ENCODE measurements at places on chromosomes 4 and X.
A peak's percentile ranks its signal among the peaks of the same experiment; 100 is the strongest.

- DNase-seq, result no peak
These were observed 36.5 kb downstream of the TBL1X start for GRCh38 chrX:9501362-9501761.

DNA sequence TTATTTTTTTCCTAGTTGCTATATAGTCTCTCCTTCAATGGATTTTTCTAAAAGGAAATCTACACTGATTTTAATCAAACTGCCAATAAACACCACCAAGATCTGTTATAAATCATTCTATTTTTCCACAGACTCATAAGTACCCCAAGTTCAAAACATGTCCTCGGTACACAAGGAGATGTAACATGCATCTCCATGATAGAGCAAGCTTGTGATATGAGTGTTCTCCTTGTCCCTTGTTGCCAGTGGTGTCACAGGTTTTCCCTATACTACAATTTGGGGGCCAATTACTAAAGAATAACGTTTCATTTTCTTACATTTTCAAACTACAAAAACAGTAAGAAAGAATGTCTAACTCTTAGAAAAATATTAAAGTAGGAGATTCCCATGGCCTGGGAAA lies 491 bp downstream of the ARHGEF6 start:
- DNase-seq, result no peak

- DNase-seq, result no peak
These were observed 1844.6 kb upstream of the TENM3 start for GRCh38 chr4:180398564-180398963.

DNA sequence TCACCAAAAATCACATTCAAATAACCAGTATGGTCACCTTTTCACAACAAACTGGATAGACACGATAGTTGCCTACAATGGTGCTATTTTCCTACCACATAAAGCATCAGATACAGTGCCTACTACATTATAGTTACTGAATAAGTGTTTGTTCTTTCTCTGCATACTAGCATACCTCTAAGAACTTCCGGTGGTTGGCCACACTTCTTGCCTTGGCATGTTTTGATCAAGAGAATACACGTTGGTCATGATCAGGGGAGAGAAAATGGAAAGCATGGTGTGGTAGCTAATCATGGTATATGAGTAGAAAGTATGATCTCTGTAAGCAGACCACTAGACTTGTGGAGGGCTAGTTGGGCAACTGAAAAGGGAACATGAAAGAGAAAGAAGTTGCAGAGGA lies 322.8 kb upstream of the DIAPH2 start:
- DNase-seq, result no peak

DNA sequence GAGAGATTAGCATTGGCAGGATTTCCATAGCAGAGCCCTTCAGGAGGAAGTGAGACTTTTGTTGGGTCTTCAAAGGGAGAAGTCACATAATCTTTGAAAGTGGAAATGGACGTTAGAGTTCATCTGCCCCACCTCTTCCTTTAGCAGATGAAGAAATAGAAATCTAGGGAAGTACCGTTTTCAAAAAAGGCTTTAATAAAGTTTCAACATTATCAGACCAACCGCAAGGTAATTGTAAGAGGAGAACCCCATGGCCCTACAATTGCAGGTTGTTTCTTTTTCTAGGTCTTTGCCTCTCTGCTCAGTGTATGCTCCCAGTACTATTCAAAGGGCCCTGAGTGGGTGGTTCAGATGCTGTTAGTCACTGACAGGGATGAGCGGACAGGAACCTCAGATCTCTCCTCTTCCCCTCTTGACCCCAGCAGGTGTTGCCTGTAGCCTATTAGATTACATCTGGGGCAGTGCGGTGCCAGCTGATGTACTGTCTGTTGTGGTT lies 48.6 kb upstream of the AP1S2 start:
- peak; percentile 7 for DNase-seq

GRCh38 chrX:12349201-12349600 lies 210.9 kb downstream of the FRMPD4 start:
- no peak for DNase-seq

DNA sequence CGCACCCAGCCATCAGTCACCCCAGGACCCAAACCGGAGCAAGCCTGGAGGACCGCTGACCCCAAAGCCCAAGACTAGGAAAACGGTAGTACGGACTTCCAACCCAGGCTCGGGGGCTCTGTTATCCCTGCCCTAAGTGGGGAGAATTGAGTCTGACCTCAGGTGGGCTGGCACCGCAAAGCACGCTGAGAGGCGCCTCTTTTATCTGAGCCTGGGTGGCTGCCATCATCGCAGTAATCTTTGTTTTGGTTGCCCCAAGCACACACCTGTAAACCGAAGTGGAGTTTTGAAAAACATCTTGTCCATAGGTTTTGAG lies 894 bp upstream of the SH3RF1 start:
- no peak for DNase-seq

DNA sequence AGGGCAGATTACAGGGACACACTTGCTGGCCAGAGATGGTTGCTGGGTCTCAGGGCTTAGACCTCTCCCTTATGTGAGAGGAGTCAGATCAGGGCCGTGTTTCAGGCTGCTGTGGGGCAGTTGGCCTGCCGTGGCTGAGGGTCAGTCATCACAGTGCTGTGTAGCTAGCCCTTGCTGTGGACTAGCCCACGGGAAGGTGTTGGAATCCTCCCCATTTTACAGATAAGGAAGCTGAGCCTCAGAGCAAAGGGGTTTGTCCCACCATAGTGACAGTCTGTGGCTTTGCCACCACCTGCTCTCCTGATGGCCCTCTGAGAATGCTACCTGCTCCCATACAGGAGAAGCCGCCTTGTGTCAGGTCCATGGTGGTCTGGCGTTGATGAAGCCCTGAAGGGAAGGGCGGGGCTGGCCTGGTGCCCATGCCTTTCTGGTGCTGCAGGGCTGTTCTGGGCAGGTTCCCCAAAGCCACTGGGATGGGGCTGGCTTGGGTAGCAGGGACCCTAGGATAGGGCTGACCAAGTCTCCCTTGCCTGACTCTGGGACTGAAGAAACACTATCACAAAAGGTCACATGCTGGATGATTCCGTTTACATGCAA lies 2.4 kb upstream of the FAM53A start:
- DNase-seq, result no peak

DNA sequence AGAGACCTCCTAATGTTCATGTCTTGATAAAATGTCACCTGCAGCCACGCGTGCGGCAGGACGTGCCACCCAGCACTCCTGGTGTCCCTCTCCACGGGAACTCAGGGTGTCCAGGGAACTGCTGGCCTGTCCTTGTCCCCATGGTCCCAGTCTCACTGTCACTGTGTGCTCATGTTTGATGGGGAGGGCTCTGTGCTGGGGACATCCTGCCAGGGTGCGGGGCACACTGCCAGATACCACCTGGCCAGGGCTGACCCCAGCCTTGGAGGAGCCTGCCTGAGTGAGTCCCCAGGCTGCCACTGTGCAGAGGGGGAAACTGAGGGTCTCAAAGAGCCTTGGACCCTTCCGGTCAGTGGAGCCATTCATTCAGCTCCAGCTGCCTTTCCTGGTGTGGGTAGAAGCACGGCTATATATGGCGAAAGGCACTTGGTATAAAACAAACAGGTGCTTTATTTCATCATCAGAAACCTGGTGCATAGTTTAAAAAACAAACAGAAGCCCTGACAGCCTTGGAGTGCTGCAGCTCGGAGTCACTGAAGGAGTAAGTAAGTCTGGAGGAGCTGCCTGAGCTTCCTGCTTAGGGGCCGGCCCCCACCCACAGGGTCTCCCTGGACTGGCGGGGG lies 33.0 kb downstream of the NOP14 start:
- no peak for DNase-seq

DNA sequence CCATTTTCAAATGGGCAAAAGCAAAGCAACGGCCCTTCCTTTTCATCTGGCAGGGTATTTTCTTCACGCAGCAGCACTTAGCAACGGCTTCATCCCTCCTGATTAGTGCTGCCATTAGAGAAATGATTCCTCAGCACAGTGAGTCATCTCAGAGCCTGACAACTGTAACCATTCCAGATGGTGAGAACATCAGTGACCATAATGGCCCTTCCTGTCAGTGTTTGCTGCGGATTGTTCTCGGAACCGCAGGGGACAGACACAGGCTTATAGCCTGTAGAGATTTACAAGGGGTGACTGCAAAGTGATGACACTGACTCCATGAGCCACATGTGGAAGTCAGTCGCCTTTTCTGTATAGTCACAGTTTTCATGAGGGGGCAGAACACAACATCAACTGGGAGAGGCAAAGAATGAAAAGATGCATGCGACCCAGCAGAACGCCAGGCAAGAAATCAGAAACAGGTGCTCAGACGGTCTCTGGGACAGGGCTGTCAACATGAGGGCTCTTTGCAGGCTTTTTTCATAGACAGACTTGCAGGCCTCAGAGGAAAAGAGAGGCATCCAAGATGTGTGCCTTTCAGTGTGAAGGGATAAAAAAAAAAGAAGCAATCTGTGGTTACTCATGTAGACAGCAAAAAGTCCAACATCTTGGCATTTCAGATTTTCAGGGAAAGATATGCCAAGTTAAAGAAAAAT lies 69.9 kb upstream of the FBXW7 start:
- DNase-seq, result no peak

GRCh38 chr4:174764105-174764729 lies 64.8 kb downstream of the GLRA3 start:
- DNase-seq, result no peak

- no peak for DNase-seq
These were observed 292.8 kb upstream of the ARSJ start for GRCh38 chr4:114272226-114272625.

DNA sequence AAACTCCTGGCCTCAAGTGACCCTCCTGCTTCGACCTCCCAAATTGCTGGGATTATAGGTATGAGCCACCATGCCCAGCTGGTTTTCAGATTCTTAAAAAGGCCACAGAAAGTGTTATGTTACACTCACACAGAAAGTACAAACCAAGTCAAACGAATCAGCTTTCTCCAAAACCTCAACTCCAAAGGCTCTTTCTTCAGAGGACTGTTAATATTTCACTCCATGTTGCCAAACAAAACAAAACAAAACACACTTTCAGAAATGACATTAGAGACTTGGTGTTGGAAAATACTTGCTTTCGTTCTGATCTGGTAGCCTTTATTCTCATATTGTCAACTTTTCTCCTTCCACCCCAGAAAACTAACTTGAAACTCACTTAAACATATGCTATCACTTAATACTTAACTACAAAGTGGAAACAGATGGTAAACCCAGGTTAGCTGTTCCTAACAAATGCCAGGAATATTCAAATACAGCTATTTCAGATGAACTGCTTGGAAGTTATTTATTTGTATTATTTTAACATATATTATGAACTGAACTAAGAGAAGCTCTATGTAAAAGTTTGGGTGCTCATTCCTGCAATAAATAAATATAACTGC lies 34.7 kb downstream of the RLIM start:
- DNase-seq, result no peak

- DNase-seq, result no peak
These were observed 6.2 kb upstream of the TMEM128 start for GRCh38 chr4:4254199-4254598.

GRCh38 chr4:6502747-6503465 lies 30.5 kb upstream of the PPP2R2C start:
- DNase-seq, result no peak

DNA sequence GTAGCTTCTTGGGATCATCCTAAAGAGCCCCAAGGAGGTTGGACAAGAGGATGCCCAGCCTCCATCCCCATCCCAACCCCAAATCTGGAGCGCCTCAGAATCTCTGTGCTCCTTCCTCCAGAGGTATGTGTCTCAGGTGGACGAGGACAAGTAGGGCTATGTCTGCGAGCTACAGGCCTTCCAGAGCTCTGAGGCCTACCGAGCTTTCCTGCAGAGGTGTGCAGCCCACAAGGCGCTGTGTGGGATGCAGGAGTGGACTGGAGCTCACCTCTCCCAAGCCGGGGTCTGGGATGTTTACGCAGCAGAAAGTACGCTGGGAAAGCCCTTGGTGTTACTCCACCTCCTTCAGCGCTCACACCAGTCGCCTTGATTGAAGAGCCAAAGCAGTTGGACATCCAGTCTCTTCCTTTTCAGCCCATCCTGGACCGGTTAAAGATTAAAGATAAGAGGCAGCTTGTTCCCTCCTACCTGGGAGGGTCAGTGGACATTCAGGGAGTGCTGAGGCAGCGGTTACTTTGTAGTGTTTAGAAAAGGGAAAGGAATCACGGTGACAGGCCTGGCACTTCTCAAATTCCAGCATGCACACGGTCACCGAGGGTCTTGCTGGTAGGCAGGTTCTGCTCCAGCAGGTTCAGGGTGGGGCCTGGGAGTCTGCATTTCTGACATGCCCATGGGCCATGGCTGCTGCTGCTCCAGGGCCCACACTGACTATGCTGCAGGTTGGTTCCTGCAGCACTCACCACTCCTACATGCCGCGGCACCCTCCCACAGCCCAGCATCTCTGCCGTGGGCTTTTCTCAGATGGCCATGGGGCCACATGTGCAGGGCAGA lies 29.5 kb upstream of the JAKMIP1 start:
- no peak for DNase-seq

- DNase-seq, result no peak
These were observed 26.0 kb downstream of the STAP1 start for GRCh38 chr4:67584496-67584895.

DNA sequence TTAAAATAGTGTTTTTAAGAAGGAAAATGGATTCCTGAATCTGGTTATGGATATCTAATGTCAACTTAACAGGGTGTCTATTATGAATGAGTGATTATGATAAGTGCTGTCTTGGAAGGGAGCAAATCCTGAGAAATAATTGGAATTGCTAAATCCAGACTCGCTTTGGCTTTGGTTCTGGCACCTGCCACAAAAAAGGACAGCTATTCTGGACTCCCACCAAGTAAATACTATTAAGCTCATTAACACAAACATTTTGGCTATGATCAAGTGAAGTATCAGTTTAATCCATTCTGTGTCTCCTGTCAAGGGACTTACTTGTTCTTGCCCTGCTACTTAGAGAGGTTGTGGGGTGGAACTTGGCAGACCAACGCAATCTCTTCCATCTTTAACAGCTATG lies 403.7 kb downstream of the CENPC start:
- no peak for DNase-seq

DNA sequence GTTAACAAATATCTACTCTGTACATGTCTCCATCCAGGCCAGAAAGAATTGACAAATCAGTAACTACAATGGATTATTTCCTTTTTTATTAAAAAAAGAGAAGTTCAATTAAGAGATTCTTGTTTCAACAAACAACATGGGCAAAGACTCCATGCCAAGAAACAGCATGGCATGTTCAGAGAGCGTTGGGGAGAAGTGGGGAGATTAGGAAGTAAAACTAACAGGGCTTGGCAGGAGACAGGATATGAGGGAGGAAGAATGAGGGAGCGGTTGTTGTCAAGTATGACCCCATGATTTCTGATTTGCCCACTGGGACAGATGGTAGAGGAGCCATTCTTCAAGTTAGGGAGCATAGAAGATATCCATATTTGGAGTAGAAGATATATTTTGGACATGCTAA lies 128.4 kb downstream of the RNF150 start:
- DNase-seq, result no peak
